H7 (cell line): ENCODE measurements at places on chromosomes 5 and 9. TPM values are rescaled to one million over a fixed set of nuclear protein-coding genes. Genes with fewer than 3 reads are reported as not detected.

The SHOC1 gene
- not detected in 2 replicates for total RNA-seq

The CCDC180 gene
- total RNA-seq = 4.7 and 6.2 TPM in 2 replicates

The ACOT12 gene
- not detected in 2 replicates for total RNA-seq

The TNFAIP8 gene
- 38.6 and 45.8 TPM in 2 replicates for total RNA-seq

The SYK gene
- total RNA-seq = 0.38 and 2.7 TPM in 2 replicates

The FAM163B gene
- 1.2 and 3.7 TPM in 2 replicates for total RNA-seq

The PCDHB10 gene
- 0.03 and 0.33 TPM in 2 replicates for total RNA-seq

The C7 gene
- total RNA-seq = 0.07 and 0.87 TPM in 2 replicates

The PCSK5 gene
- 10.1 and 12.6 TPM in 2 replicates for total RNA-seq

The SPINK4 gene
- not detected in 2 replicates for total RNA-seq

The IL11RA gene
- 7.3 and 9.8 TPM in 2 replicates for total RNA-seq

The ADGRV1 gene
- 28.8 and 44.2 TPM in 2 replicates for total RNA-seq

The ZDHHC11 gene
- total RNA-seq = 5.2 and 7.7 TPM in 2 replicates

The TAS2R1 gene
- total RNA-seq = not detected in 2 replicates

The MAMDC2 gene
- 2.0 and 5.4 TPM in 2 replicates for total RNA-seq

The NR5A1 gene
- total RNA-seq = 0.30 and 0.73 TPM in 2 replicates

The NIPAL4 gene
- not detected in 2 replicates for total RNA-seq

The COL27A1 gene
- total RNA-seq = 10.5 and 10.8 TPM in 2 replicates

The DOCK8 gene
- total RNA-seq = 0.41 and 0.80 TPM in 2 replicates

The GOLGA1 gene
- total RNA-seq = 3.7 and 3.9 TPM in 2 replicates

The HACD4 gene
- 0.42 and 0.55 TPM in 2 replicates for total RNA-seq

The GCNT4 gene
- 2.4 and 4.1 TPM in 2 replicates for total RNA-seq

The ANKRD20A1 gene
- total RNA-seq = not detected in 2 replicates

The GM2A gene
- total RNA-seq = 29.4 and 30.7 TPM in 2 replicates

The C9orf152 gene
- 0.11 TPM in 1 of 2 replicates, not detected in the other for total RNA-seq

The PNPLA7 gene
- total RNA-seq = 0.07 and 0.14 TPM in 2 replicates

The PTGS1 gene
- 0.69 and 1.1 TPM in 2 replicates for total RNA-seq

The EQTN gene
- 0.31 and 2.1 TPM in 2 replicates for total RNA-seq

The RPL37 gene
- total RNA-seq = 1,413 and 1,683 TPM in 2 replicates
